ENCODE measurements at places on chromosomes 1 and 21. TPM values are rescaled to one million over a fixed set of nuclear protein-coding genes. Genes with fewer than 3 reads are reported as not detected.

RAB3B gene
- total RNA-seq, result 5.1 TPM

GBP6 gene
- total RNA-seq, result not detected

ANKRD65 gene
- total RNA-seq, result 0.04 TPM

TM2D1 gene
- 23.4 TPM for total RNA-seq

FAM72A gene
- total RNA-seq, result 11.2 TPM

FAM72D gene
- 7.3 TPM for total RNA-seq

SPATA45 gene
- total RNA-seq, result not detected

AKIRIN1 gene
- 41.1 TPM for total RNA-seq

HPDL gene
- total RNA-seq, result 5.0 TPM

RIMS3 gene
- total RNA-seq, result 1.2 TPM

GJA9 gene
- not detected for total RNA-seq

ZCCHC17 gene
- total RNA-seq, result 23.2 TPM

UMODL1 gene
- not detected for total RNA-seq

SRGAP2B gene
- 16.9 TPM for total RNA-seq
